Stimulated activated CD4-positive, alpha-beta T cell treated with anti-CD3 and anti-CD28 coated beads, Interleukin-15, amount 100 ng/mL, for 1 hour (primary cell): ENCODE measurements at places on chromosomes 7 and 10.

DNA sequence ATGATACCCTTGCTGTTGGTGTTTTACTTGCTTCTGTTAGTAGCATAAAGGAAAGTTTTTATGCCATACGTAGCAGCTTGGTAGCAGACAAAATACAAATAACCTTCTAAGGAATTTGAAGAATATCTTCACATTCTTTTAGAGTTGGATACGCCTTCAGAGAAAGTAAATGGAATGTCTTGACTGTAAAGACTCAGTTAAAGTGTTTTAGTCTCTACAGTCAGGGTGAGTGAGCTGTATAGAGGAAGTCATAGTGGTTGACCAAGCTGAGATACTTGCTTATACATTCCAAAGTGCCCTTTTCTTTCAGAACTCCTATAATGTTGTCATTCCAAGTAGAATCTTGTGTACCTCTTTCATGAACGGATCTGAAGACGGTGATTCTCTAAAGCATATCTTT is 37.7 kb downstream of the RABGEF1 start:
- no peak for DNase-seq

- no peak for DNase-seq
Observed at GRCh38 chr7:157567666-157568065, 230.9 kb downstream of the DNAJB6 start.

DNA sequence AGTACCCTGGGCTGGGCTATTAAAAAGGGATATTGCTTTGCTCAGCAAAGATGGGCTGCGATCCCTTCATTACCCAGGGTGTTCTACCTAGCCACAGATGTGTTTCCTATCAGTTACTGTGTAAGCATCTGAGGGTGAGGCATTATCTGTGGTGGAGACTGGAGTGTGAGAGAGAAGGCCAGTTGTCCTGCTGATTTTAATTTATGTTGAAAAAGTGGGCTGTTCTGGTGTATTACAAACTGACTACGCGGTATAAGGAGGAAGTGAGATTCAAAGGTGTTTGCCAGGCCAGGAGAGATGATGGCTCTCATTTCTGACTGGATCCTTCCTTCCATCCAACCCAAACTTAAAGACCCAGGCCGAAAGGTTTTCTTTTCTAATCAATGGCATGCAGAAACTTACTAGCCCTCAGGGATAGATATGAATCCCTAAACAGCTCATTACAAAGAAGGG is 7.6 kb downstream of the TCF7L2 start:
- no peak for DNase-seq

- no peak for DNase-seq
Observed at GRCh38 chr10:132400547-132401151, 3.6 kb downstream of the PWWP2B start.

DNA sequence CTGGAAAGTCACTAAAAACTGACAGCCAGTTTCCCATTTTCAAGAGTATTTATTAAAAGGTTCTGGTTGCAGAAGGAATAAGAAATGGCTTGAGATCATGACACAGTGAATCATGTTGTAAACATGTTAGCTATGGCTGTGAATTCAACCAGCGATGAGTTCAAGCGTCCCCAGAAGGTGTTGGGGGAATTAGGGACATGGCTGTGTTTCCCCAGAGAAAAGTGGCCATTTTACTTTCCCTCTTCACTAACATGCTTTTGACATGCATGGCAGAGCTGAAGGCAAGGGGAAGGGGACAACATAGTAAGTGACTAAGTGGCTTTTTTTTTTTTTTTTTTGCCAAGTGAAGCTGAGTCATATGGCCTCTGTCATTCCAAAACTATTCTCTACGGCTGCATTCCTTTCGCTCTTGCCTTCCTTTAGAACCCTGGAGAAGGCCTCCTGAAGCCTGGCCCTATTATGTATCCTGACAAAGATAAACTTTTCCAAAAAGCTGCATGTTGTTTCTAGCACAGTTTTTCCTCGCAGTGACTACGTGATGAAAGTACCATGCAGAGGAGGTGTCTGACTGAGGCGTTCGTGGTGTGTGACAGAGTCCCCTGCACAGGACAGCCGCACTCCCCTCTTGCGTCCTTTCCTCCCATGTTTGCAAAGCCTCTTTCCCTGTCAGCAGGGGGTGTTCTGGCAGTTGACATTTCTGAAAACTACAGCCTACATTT is 46.9 kb downstream of the EGFR start:
- DNase-seq, result no peak

- no peak for DNase-seq
Observed at GRCh38 chr7:100632951-100633717, 8.2 kb downstream of the TFR2 start.

DNA sequence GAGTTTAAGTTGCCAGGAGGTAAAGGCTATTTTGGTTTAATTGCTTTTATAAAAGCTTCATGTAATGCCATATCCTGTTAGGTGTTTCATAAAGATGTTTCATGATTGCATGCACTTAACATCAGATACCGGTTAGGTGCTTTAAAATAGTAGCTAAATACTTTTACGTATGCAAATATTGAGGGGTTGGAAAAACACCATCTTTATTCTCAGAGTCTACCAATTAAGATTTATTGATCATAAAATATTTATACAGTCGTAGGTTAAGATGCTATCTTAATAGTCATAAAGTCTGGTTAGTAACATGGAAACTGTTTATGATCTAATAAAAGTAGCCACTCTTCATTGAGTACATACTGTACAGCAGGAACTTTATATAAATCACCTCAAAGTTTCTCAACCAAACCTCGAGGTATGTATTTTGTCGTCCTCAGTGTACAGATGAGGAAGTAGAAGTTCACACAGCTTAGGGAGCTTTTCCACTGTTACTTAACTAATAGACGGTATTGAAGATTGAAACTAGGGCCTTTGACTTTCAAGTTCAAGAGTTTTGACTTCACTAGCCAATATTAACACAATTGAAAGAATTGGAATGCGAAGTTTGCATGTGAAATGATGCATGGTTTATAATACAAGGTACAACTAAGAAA is 897.1 kb downstream of the GATA3 start:
- DNase-seq, result no peak

GRCh38 chr7:44769776-44770294 is 21.2 kb downstream of the ZMIZ2 start:
- DNase-seq, result no peak

GRCh38 chr10:104773105-104773504 is 132.0 kb downstream of the SORCS3 start:
- no peak for DNase-seq

- DNase-seq, result no peak
Observed at GRCh38 chr7:101939136-101939695, 121.8 kb downstream of the CUX1 start.

GRCh38 chr7:134368851-134369544 is 52.3 kb upstream of the SLC35B4 start:
- no peak for DNase-seq

DNA sequence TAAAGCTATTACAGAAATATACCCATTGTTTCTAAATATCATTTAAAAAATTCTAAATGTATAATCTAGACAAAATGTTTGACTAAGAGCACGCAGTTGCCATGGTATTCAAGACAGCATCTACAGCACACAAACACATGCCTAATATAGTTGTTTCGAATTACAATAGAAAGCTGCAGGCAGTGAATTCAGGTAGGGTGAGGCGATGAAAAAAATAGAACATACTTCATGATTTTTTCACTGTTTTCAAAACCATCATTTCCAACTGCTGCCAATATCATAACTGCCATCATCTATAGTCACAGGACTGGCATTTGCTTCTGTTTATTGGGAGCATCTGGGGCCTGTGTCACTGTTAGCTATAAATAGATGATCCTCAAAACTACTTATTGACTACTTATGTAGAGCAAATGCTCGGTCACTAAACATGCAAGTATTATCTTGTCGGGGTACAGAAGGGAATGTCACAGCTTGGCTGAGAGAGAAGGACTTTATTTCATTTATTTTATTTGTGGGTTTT is 34.4 kb upstream of the OTUD1 start:
- DNase-seq, result no peak

- no peak for DNase-seq
Observed at GRCh38 chr10:66678521-66678920, 247.3 kb upstream of the LRRTM3 start.

DNA sequence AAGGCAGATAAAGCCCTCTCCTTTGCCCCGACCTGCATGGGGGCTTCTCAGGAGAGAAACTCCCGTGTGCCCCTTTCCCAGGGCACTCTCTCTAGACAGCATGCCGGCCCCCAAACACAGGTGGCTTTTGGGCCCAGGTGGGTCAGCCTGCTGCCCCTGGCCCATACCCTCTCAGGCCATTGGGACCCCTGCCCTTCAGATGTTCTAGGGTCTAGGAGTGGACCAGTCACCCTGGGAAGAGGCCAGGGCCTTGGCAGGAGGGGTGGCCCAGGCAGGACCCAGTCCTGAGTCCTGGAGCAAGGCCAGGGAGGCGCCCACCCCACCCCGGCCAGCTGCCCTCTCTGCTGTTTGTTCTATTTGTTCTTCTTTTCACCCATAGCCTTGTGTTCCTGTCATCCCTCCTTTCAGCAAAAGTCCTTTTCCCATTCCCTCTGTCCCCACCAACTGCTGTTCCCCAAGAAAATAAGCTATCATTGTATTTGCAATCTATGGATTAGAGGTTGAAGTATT is 9.3 kb upstream of the SEC24C start:
- no peak for DNase-seq

DNA sequence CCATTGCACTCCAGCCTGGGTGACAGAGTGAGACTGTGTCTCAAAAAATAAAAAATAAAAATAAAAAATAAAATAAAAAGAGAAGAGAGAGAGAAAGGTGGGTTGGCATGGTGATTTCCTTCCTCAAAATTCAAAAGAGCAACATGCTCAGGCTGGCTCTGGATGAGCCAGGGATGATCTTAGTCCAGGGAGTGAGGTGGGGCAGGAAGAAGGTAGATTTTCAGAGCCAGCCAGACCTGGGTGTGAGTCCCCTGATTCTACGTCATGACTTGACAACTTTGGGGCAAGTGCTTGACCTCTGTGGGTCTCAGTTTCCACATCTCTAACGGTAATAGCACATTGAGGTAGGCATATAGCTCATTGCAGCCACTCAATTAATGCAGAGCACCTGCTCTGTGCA is 109.4 kb upstream of the CTBP2 start:
- DNase-seq, result no peak

DNA sequence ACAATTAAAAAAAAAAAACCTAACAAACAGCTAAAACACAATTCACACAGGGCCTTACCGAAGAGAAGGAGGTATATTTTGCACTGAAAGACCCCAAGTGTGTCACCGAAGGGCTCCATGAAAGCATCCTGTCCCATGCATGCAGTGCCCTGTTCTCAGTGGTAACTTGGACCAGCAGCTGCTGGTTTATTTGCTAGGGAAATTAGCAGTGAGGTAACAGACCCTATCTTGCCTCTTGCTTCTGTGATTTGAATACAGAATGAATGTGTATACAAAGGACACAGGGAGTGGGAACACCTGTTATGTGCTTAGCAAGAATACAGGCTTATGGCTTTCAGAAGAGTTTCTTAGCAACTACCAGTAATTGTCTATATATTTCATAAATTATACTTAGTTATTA is at the start of gene HEPACAM2:
Gene HEPACAM2, minus strand, starts transcription at position 160 of the 400 bp plus-strand sequence.
- no peak for DNase-seq

DNA sequence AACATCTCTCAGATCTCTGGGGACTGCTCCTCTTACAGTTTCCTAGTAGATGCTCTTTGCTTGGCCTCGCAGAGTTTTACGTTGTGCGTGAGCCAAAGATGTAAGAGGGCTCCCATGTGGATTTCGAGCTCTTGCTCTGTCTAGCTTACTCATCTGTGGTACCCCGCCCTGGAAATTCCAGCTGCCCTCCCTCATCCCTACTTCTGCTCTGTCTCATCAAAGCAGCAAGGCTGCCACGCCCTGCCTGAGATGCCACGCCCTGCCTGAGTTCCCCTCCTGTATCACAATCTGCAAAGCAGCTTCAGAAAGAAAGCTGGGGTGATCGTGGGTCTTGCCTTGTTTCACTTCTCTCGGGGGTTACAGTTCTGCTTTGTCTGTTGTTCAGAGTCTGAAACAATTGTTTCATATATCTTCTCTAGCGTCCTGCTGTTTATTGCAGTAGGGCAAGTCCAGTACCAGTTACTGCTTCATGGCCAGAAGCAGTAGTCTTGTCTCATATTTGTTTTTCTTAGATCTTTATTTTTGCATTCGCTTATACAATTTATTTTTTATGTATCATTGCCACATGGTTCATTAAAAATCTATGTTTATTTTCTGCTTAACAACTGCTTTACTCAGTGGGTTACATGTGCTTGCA is 36.1 kb upstream of the CCNY start:
- no peak for DNase-seq

DNA sequence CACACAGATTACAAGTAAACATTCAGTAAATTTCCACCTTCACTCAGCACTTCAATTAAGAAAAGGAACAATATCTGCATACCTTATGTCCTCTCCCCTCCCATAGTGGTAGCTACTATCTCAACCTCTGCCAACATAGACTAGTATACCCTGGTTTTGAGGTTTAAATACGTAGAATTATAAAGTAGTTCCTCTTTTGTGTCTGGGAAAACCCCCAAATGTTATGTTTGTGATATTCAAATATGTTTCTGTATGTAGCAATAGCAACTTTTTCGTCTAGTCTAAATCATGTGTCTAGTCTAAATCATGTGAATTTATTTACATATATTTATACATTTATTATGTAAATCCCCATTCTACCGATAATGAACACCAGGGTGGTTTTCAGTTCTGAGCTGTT is 13.2 kb upstream of the CAMK2B start:
- no peak for DNase-seq

DNA sequence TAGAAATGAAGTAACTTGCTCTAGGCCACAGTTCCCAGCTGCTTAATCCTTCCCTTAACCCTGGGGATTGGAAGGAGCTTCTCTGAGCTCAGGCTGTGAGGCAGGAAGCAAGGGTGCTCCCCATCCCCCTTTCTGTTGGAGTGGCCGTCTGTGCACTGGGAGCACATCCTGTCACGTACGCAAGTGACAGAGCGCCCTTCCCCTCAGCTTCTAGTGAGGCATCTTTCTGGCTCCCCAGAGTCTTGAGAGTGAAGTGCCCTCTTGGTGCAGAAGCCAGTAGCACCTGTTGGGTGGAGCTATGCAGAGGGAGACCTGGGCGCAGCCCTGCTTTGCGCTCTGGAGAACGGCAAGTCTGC is 47.8 kb downstream of the SHH start:
- no peak for DNase-seq

GRCh38 chr7:1230411-1231213 is 2.1 kb upstream of the UNCX start:
- no peak for DNase-seq
